ENCODE measurements at places on chromosomes 1 and 21. TPM values are rescaled to one million over a fixed set of nuclear protein-coding genes. Genes with fewer than 3 reads are reported as not detected.

GRCh38 chr1:87959236-87959635 lies 630.6 kb downstream of the LMO4 start:
- H3K27ac ChIP-seq = no peak overlapping the region
- H3K36me3 ChIP-seq = no peaks in the 10 kb centered on the region
- H3K4me1 ChIP-seq = no peaks in the 10 kb centered on the region
- H3K4me3 ChIP-seq = no peak overlapping the region
- H3K27me3 ChIP-seq = no peaks in the 10 kb centered on the region

S1PR1 gene
- total RNA-seq = 305 TPM

PARK7 gene
- total RNA-seq = 106 TPM

IRF6 gene
- total RNA-seq = 2.3 TPM

Measured in naive thymus-derived CD4-positive, alpha-beta T cell (primary cell).